ENCODE measurements at places on chromosomes 7 and 10. TPM values are rescaled to one million over a fixed set of nuclear protein-coding genes. Genes with fewer than 3 reads are reported as not detected.
A peak's percentile ranks its signal among the peaks of the same experiment; 100 is the strongest.

The OPN1SW gene
- total RNA-seq = not detected

The GPR15LG gene
- not detected for total RNA-seq

The ASIC3 gene
- not detected for total RNA-seq

The CAMK2B gene
- total RNA-seq = not detected

The CDH23 gene
- 0.37 TPM for total RNA-seq

The AMPH gene
- 7.3 TPM for total RNA-seq

The TPST1 gene
- 93.2 TPM for total RNA-seq

The TAS2R41 gene
- total RNA-seq = not detected

- peak; percentile 85 for DNase-seq
These were observed 51.9 kb downstream of the DENND11 start for GRCh38 chr7:141649865-141650634.

- no peak for DNase-seq
These were observed 217.5 kb downstream of the ADAM12 start for GRCh38 chr10:126170776-126171175.

GRCh38 chr7:140059273-140060242 is 3.2 kb downstream of the PARP12 start:
- peak; percentile 95 for DNase-seq

DNA sequence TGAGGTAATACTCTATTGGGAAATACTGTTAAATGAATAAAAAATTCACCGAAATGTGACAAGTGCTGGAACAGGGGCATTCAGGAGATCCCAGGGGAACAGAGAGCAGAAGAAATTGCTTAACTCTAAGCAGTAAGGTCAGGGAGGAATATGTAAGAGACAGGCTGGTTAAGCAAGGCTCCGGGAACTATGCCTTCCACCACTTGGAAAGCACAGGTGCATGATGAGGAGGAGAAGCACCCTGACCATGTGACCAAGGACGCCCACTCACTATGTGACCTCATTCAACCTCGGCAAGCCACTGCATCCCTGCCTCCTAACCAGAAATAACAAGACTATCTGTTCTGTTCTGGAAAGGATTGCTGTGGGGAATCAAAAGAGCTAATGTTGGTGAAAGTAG is 218.4 kb downstream of the ELMO1 start:
- DNase-seq = no peak

DNA sequence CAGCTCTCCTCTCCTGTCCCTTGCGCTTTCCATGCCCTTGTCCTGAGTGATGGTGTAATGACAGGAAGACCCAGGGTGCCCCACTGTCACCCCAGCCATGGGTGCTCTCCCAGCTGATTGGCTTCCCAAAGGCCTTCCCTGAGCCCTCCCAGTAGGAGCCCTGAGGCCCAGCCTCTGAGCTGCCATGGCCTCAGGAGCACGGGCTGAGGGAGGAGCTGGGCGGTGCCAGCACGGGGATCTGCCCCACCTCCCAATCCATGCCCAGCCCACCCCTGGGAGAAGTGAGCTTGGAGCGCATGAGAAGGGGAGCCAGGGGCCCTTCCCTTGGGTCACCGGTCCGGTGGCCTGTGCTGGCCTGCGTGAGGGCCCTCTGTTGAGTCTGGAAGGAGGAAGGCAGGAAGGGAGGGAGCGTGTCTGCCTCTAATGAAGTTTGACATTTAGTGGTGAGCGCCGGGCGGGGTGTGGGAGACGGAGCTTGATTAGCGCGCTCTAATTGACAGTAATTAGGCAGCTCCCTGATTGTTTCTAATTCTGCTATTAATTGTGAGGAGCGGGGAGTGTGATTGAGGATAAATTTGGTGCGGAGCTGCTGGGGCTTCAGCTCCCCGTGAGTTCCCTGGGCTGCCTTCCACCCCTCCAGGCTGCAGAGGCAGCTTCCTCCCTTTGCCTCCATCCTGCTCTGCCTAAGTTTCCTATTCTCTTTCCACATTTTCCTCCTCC is 28.3 kb downstream of the GBX1 start:
- no peak for DNase-seq

GRCh38 chr7:49717547-49717946 is 55.9 kb upstream of the VWC2 start:
- no peak for DNase-seq

GRCh38 chr10:96500519-96500918 is 13.2 kb downstream of the TLL2 start:
- no peak for DNase-seq

DNA sequence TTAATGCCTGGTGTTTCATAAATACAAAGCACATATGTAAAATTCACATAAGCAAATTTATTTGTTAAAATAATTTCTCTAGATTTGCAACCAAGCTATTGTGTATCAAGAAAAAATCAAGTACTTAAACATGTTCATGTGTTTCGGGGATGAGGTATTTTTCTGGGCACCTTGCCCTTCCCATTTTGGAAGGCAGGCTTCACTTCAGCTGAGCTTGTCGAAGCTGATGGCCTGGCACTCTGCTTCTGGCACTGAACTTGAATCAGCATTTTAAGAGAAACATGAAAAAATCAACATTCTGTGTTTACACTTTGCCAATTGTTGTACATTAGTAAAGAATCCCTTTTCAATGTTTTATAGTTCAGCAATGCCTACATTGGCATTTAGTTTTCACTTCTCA is 179.1 kb upstream of the STEAP4 start:
- no peak for DNase-seq

- DNase-seq = no peak
These were observed 78.3 kb downstream of the BICC1 start for GRCh38 chr10:58590924-58591323.

DNA sequence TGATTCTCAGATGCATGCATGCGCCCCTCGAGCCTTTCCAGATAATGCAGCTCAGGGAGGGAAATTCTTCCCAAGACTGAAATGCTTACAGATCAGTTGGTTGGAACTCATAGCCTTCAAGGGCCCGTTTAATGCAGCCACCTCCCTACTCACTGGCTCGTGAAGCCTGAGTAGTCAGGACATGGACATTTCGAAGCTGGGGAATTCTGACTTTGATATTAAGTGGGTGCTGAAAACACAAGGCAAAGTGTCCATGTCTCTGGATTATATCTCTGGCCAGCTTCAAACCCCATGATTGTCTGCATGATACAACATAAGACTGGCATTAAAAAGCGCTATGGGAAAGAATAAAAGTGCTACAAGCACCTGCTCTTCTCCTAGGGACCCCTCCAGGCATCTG is 207.5 kb downstream of the HERPUD2 start:
- DNase-seq = no peak

- DNase-seq = no peak
These were observed 24.7 kb downstream of the AFAP1L2 start for GRCh38 chr10:114379631-114380041.

- no peak for DNase-seq
These were observed 75.0 kb upstream of the JCAD start for GRCh38 chr10:30134171-30134945.

DNA sequence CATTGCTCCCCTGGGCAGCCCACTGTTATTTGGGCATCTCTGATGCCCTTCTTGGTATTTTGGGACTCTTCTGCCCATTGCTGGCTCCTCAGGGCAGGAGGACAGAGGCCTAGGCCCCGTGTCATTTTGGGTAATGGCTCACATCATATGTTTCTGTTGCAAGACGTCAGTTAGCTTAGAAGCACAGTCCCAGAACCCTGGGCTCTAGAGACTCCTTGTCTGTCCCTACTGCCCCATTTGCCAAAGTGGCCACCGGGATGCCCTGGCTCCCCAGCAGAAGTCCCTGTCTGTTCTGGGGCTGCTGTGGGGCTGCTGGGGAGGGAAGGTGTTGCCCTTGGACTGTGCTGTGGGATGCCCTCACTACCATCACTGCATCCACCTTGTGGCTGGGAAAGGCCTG is 48.8 kb downstream of the ADCYAP1R1 start:
- DNase-seq = no peak

DNA sequence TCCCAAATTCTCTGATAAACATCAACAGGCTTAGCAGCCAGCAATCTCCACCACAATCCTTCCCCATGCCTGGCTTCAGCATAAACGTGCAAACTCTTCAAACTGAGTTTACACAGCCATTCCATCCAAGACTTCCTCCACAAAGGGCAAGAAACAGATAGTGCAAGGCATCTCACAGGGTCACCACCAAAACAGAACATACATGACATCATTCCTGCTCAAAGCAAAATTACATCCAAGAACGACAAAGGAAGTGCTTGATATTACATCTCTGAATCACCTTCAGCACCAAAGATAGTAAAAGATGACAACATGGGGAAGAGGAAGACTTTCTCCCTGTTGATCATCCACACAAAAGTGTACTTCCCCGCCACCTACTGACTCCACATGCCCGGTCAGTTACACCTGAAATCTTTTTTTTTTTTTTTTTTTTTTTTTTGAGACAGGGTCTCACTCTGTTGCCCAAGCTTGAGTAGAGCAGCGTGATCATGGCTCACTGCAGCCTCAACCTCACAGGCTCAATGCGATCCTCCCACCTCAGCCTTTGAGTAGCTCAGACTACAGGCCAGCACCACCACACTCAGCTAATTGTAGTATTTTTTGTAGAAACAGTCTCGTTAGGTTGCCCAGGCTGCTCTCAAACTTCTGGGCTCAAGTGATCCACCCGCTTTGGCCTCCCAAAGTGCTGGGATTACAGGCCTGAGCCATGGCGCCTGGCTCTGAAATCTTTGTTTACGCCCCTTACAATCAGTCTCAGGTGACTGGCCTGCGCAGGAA is 127.5 kb downstream of the PARD3 start:
- DNase-seq = no peak

DNA sequence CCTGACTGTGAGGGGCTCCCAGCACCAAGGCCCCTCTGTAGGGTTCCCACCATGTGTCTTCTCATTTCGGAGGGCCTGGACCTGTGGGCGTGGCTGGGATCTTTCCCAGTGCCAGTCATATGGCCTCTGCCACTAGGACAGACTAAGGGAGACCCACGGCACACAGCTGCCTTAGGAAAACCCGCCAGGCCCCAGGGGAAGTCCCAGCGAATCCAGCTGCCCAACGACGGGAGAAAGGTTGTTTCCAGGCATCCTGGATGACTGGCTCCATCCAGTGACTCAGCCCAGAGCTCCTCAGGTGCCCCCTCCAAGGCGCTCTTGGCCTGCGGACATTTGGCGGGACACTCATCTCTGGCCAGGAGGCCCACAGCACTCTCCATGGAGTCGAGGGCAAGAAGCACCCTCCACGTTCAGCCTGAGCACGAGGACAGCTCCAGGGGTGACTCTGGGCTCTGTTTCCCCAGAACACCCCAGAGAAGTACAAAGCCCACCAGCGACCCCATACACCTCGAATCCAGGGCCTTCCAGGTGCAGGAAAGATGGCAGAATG is 39.9 kb downstream of the PWWP2B start:
- no peak for DNase-seq

DNA sequence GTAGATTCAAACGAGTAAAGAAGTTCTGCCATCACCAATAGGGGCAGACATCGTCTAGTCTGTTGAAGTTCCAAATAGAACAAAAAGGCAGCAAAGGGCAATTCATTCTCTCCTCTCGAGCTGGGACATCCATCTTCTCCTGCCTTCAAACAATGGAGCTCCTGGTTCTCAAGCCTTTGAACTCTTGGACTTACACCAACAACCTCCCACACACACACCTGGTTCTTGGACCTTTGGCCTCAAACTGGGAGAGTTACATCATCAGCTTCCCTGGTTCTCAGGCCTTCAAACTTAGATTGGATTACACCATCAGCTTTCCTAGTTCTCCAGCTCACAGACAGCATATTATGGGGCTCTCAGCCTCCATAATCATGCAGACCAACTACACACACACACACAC is 9.8 kb upstream of the GIMAP5 start:
- DNase-seq = no peak

DNA sequence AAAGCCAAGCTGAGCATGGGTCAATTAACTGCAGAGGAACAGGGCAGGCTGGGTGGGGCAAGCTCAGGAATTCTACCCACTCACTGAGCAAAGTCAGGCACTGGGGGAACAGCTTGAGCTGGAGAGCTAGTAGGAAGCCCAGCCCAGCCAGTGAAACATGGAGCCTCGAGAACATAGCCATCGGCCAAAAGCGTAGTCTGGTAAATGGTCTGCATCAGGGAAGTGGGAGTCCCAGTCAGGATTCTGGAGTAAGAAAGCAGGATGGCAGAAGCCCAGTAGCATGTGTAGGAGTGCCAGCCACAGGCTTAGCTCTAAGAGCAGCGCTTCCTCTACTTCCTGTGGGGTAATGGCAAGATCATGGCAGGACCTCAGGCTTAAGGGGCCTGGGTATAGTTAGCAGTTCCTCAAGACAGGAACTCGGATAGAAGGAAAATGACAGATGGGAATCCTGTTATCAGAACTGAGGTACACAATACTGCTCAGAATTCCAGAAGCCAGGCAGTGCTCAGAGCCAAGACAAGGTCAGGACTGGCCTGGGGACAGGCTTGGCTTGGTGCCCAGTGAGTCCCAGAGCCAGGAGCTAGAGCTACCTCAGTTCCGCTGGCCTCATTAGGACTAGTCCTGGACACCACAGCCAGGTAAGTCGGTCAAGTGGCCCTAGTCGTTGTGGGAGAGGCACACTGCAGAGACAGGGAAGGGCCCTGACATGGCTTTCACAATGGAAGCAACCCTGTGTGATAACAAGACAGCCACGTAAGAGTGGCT is 65.4 kb upstream of the MXI1 start:
- DNase-seq = no peak

DNA sequence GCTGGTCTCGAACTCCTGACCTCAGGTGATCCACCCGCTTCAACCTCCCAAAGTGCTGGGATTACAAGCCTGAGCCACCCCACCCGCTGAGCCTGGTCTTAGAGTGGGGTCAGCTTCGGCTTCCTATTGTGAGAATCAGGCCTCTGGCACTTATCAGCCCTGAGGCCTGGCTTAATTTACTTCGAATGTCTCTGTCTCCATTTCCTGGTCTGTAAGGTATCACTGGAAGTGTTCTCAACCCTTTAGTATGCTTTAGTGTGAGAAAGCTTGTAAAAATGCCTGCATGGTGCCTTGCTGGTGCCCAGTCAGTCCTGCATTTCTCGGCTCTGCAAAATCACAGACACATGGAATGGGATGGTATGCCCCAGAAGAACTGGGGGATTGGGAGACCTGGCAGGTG is 671.4 kb upstream of the GALNT17 start:
- DNase-seq = no peak

DNA sequence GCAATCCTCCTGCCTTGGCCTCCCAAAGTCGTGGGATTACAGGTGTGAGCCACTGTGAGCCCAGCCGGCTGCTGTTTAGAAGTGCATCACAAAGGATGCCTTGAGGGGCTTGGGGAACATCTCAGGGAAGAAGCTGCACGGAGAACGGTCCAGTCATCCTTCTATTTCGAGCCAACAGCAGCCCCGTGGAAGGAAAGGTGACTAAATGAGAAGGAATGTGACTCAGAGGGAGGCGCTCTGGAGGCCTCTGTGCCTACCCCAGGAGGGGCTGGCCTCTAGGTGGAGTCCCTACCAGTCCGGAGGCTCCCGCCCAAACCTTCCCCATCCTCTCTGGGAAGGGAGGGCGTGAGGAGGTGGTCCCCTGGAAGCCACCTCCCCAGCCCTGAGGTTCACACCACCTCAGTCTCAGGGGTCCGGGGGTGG is 76.2 kb downstream of the CTBP2 start:
- peak; percentile 81 for DNase-seq

GRCh38 chr10:49231086-49231820 is 43.1 kb upstream of the TMEM273 start:
- DNase-seq = no peak

DNA sequence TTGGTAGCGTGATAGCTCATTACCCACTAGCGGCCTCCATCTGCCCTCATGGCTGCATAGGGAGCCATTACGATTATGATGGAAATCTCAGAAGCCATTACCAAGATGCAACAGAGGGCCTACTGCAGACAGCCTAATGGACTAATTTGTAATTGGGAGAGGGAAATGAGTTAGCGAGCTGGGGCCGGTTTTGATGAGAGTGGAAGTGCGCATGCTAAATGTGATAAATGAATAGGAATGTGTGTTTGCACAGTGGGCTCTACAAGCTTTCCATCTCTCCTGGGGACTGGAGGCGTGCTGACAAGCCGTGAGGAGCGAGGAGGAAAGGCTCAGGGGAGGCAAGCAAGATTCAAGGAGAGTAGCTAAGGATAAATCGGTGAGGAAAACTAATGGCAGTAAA is 644.5 kb upstream of the GALNT17 start:
- DNase-seq = no peak

Data from H4 (cell line).